Activated CD4-positive, alpha-beta T cell treated with anti-CD3 and anti-CD28 coated beads for 48 hours (primary cell): ENCODE measurements at places on chromosomes 16 and 17.

DNA sequence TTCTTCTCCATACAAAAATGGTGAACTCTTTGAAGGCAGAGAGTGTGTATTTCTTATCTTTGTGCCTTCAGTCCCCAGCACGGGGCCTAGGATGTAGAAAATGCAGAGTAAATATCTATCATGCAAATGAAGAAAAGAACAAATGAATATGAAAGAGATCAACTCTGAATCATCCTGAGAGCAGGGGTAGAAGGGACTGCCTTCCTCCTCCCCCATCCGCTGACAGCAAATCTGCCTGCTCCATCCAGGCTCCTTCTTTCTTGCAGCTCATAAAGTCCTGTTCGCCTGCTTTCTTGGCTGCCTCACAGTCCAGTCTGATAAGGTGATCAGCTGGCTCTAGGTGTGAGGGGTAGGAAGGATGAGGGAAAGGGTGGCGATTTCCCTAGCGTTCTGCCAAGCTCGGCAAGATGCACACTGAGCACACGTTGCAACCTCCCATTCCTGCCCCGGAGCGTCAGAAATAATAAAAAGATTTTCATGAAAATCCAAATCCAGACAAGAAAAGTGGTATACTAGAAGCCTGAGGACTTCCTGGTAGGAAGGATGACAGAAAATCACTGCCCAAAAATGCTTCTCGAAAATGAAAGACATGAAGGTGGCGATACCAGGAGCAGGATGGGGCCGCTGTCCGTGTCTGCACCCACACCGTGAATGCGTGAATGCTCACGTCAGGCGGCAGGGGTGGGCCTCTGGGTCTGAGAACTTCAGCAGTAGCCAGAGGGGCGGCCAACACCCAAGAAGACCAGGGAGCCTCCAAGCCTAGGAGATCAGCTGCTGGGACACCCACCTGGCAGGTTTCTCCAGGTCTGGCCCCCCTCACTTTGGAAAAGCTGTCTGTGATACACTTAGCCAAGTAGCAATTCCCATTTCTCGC lies 67.1 kb downstream of the VPS53 start:
- DNase-seq: no peak

DNA sequence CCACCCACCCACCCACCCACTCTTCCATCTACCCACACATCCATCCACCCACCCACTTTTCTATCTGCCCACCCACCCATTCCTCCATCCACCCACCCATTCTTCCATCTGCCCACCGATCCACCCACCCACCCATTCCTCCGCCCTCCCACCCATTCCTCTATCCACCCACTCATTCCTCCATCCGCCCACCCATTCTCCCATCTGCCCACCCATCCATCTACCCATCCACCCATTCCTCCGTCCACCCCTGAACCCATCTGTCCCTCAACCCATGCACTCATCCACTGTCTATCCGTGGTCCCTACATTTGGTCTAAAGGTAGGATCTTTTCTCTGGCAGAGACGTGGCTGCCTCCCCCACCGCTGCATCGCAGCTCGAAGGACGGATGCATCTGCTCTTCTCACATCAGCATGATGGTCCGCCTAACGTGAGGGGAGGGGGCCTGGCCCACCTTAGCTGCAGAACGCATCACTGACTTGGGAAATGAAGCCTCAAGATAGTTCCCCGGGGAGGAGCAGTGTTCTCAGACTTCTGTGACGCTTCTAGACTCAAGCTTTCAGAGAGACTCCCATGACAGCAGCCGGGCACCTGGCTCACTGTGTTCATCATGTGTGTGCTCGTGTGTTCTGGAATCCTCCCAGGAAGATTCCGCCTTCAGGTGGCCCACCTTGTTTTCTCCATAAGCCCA lies 17.2 kb upstream of the GSE1 start:
- no peak for DNase-seq

- no peak for DNase-seq
These were observed 89.4 kb downstream of the C16orf78 start for GRCh38 chr16:49462989-49463371.

DNA sequence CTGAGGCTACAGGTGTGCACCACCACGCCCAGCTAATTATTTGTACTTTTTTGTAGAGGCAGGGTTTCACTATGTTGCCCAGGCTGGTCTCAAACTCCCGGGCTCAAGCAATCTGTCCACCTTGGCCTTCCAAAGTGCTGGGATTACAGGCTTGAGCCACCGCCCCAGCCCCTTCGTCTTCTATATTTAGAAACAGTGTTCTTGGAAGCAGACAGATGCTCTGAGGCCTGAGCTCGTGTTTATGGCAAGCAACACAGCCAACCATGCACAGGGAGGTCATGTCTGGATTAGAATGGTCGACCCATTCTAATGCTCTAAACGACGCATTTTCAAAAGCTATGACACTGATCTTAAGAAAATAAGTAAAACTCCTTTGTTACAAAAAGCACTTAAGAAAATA lies 16.6 kb downstream of the TMEM204 start:
- no peak for DNase-seq

DNA sequence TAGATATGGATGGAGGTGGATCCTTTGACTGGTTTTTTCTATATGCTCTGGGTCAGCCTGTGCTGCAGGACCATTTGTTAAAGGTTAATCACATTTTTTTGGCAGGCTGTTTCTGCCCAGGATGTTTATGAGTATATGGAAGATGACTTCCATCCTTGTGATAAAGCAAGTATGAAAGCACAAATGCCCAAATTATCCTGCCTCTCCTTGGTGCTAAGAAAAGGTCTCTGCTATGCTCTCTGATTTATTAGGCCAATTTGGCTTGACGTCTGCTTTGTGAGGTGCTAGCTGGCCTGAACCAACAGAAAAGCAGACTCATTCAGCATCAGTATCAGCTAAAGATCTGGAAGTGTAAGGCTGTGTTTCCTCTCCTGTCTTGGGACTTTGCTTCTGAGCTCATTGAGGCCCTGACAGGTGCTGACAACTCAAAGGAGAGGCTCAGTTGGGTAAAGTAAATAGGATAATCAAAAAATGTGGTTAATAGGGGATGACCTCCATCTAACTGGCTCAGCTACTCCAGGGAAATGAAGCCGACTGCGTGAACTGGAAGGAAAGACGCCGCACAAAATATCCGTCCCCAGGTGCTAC lies 15.2 kb downstream of the ANKRD40 start:
- DNase-seq: no peak

DNA sequence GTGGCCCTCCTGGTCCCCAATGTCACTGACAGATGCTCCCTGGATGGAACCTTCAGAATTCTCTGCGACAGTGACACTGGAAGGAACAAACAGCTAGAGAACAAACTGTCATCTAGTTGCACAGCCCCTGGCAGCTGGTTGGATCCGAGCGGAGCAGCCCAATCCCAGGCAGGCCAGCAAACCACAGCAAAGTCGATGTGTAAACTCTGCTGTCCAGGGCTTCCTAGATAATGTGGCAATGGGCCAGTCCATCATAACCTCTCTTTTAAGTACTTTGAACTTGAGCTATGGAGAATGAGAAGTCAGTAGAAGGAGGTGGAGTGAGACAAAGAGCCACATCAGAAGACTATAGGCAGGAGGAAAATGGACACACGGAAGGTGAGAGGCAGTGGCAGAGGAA lies 323.0 kb downstream of the CBLN1 start:
- no peak for DNase-seq

DNA sequence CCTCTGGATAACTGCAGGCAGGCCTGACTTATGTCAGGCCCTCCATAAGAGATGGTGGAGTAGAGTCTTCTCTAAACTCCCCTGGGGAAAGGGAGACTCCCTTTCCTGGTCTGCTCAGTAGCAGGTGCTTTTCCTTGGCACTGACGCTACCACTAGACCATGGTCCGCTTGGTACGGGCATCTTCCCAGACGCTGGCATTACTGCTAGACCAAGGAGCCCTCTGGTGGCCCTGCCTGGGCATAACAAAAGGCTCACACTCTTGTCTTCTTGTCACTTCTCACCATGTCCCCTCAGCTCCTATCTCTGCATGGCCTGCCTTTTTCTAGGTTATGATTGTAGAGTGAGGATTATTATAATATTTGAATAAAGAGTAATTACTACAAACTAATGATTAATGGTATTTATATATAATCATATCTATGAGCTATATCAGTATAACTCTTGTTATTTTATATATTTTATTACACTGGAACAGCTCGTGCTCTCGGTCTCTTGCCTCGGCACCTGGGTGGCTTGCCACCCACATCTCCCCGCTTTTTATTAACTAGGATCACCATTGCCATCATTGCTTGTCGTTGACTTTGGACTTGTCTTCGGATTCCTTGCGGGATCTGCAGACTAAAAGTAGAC lies 59.8 kb upstream of the ARL4D start:
- DNase-seq: peak; percentile 78

DNA sequence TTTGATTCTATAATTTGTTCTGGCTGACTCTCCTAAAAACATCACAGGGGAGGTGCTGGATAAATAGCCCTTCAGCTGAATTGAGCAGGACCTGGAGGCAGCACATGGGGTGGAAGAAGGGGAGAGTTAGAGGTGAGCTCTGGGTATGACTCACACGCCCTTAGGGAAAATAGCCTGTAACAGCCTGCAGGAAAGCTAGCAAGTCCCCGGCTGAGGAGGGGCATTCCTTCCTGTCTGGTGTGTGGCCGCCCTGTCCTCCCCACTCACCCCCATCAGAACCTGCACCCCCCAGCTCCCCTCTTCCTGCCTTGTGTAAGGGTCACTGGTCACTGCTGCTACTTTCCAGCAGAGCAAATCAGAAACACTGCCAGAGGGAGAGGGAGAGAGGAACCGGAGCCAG lies 187.4 kb downstream of the C16orf95 start:
- no peak for DNase-seq

DNA sequence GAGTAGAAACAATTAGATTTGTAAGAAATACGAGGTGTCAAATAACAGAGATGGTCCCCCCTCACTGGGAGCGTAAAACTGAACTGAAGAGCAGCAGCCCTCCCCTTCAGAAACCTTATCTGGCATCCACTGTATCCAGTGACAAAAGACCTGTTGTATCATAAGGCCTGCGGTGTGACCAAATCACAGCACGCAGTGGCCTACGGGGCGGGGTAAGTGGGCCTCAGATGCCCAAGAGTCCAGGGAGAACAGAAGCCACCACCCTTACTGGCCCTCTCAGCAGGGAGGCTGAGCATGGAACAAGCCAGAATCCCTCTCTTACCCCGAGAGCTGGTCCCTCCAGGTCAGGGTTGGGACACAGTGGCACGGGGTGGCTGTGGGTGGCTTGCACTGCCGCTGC lies 5.5 kb downstream of the JMJD6 start:
- DNase-seq: no peak

DNA sequence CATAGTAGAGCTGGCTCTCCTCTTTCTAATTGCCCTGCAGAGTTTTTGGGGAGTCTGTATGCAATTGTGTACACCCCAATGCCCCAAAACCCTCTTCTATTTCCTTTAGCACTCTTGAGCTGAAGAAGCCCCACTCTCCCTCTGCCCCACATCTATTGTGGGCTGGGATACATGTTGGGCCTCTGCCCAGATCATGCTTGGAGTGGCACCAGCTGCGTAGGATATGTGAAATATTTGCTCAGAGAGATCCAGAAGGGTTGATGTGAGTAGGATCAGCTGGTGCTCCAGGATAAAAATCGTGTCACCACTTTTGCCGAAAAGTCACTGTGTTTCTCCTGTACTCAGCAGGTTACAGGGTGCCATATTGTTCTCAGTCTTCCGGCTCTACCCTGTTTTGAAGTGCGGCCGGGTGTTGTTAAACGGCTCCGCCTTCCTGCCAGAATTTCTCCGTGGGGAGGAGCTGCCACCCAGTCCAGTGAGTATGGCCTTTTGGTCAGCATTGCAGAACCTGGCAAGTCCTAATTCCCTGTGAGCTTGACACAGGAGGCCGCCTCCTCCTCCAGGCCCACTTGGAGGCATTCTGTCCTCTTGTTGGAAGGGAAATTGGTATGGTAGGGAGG lies 664.5 kb downstream of the WWOX start:
- no peak for DNase-seq

DNA sequence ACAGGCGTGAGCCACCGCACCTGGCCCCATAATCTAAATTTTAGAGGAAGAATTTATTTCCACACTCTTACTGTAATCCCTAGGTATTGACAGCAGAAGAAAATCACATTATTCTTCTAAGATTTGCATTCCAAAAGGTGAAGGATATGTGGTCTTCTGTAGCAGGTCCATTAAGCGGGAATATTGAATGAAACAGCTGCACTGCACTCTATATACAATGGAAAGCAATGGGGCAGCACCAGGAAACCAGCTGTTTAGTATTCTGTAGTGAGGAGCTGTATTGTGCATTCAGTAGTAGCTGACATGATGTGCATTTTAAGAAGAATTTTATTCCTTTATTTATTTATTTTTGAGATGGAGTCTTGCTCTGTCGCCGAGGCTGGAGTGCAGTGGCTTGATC lies 49.6 kb downstream of the PSMD12 start:
- DNase-seq: no peak

DNA sequence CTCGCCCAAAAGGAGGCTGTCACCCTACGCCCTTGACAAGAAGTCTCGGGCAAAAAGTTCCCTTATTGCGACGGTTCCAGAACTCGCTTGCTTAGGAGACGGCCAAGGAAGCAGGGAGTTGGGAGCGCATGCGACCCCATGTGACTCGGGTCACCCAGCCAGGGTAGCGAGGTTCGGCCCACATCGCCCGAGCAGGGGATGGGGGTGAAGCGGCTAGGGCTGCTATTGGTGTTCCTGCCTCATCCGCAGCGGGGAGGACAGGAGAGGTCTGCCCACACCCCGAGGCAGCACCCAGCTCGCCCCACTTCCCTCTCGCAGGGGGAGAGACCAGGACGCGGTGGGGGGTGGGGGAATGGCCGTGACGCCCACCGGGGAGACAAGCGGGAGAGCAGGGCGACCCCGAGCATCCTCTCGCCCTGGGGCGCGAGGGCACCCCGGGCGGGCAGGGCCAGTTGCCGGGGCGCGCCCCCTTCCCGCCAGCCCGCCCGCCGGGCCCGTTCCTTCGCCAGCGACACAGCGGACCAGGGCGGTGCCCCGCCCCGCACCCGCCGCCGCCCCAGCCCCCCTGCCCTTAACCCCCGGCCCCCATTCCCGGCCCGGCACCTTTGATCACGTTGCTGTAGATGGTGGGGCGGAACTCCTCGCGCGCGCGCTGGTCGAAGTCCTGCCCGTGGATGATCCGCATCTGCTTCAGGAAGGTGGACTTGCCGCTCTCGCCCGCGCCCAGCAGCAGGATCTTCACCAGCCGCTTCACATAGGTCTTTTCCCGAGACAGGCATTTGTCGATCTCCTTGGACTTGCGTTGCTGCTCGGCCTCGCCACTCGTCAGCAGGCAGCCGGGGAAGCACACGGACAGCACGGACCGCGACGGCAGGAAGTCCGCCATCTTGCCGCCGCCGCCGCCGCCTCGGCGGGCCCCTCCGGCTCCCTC lies 567 bp downstream of the GNA13 start:
- DNase-seq: peak; percentile 65

GRCh38 chr16:85007496-85008214 lies 3.7 kb downstream of the ZDHHC7 start:
- DNase-seq: no peak

GRCh38 chr16:25493136-25493811 lies 198.5 kb upstream of the HS3ST4 start:
- DNase-seq: no peak
